Suppressor macrophage (primary cell): ENCODE measurements at places on chromosomes 16 and 17.

DNA sequence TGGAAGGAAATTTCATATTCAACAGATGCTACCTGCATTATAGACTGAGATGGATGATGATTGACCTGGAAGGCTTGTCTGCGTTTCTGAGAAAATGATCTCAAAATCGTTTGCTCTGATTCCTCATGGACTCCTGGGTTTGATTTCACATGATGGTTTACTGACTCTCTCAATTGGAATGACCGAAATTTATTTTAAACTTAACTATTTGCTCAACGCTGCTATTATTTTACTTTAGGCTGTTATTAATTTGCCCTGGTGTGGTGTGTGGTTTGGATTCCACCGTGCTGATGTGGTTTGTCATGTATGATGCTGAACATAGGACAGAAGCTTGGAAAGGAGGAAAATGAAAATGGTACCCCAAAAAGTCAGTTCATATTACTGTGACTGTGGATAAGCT, 37.3 kb upstream of the ELAC2 start:
- no peak for DNase-seq

GRCh38 chr16:30622455-30623032, 12.4 kb upstream of the ZNF689 start:
- DNase-seq: no peak

GRCh38 chr16:73878611-73879010, 418.0 kb upstream of the PSMD7 start:
- peak; percentile 40 for DNase-seq

GRCh38 chr17:4204710-4205173, 59.0 kb downstream of the ANKFY1 start:
- no peak for DNase-seq

- peak; percentile 60 for DNase-seq
These were observed 680 bp downstream of the SKA2 start for GRCh38 chr17:59154292-59154720.

- no peak for DNase-seq
These were observed 7.4 kb downstream of the KIFC3 start for GRCh38 chr16:57794849-57795430.

- no peak for DNase-seq
These were observed 20.9 kb downstream of the UBE2O start for GRCh38 chr17:76432004-76432403.
